A549 treated with Hydrocortisone at 1 μM for 4 hours (cell line): ENCODE measurements at places on chromosomes 3 and 15. TPM values are rescaled to one million over a fixed set of nuclear protein-coding genes. Genes with fewer than 3 reads are reported as not detected.

Gene ASB14
- not detected in 5 replicates for total RNA-seq

Gene ACTC1
- 0.16 to 0.26 TPM (median 0.25 TPM) in 4 of 5 replicates, not detected in the other for total RNA-seq

Gene KCNAB1
- total RNA-seq, result not detected in 5 replicates

Gene SLITRK3
- total RNA-seq, result not detected in 5 replicates

Gene GTPBP8
- total RNA-seq, result 14.4 to 20.4 TPM (median 15.6 TPM) in 5 replicates

Gene SUSD5
- total RNA-seq, result 2.7 to 5.1 TPM (median 3.4 TPM) in 5 replicates

Gene TRIM42
- not detected in 5 replicates for total RNA-seq

Gene SLC22A13
- 0.05 to 0.06 TPM in 2 of 5 replicates, not detected in the others for total RNA-seq

Gene HTR3E
- total RNA-seq, result not detected in 5 replicates

Gene ACKR4
- not detected in 5 replicates for total RNA-seq

Gene PIGZ
- 1.1 to 1.9 TPM (median 1.5 TPM) in 5 replicates for total RNA-seq

Gene GPR171
- total RNA-seq, result not detected in 5 replicates

Gene TTBK2
- total RNA-seq, result 1.6 to 2.2 TPM (median 2.0 TPM) in 5 replicates

Gene TGM4
- total RNA-seq, result 0.12 to 0.30 TPM (median 0.16 TPM) in 5 replicates

Gene LDHAL6B
- not detected in 5 replicates for total RNA-seq

Gene BAHD1
- total RNA-seq, result 11.0 to 12.9 TPM (median 11.7 TPM) in 5 replicates

Gene TMCO5A
- total RNA-seq, result not detected in 5 replicates

Gene TRIM71
- total RNA-seq, result 0.02 TPM in 2 of 5 replicates, not detected in the others

Gene ADPRH
- 2.8 to 3.2 TPM (median 3.0 TPM) in 5 replicates for total RNA-seq

Gene LTK
- 0.03 to 0.10 TPM (median 0.07 TPM) in 5 replicates for total RNA-seq

Gene SLC33A1
- total RNA-seq, result 12.9 to 19.5 TPM (median 16.2 TPM) in 5 replicates

Gene CCR3
- total RNA-seq, result not detected in 5 replicates

Gene LHFPL4
- 0.05 to 0.09 TPM (median 0.07 TPM) in 5 replicates for total RNA-seq

Gene ANKUB1
- not detected in 5 replicates for total RNA-seq

Gene KY
- total RNA-seq, result 0.08 to 0.20 TPM (median 0.13 TPM) in 5 replicates

Gene SIDT1
- 0.46 to 0.60 TPM (median 0.54 TPM) in 5 replicates for total RNA-seq

Gene COL6A6
- not detected in 5 replicates for total RNA-seq
